Stimulated activated CD4-positive, alpha-beta T cell treated with anti-CD3 and anti-CD28 coated beads, Interleukin-12 subunit alpha, Interleukin-12 subunit beta, amount 100 ng/mL, for 24 hours (primary cell): ENCODE measurements at places on chromosomes 7 and 10.

DNA sequence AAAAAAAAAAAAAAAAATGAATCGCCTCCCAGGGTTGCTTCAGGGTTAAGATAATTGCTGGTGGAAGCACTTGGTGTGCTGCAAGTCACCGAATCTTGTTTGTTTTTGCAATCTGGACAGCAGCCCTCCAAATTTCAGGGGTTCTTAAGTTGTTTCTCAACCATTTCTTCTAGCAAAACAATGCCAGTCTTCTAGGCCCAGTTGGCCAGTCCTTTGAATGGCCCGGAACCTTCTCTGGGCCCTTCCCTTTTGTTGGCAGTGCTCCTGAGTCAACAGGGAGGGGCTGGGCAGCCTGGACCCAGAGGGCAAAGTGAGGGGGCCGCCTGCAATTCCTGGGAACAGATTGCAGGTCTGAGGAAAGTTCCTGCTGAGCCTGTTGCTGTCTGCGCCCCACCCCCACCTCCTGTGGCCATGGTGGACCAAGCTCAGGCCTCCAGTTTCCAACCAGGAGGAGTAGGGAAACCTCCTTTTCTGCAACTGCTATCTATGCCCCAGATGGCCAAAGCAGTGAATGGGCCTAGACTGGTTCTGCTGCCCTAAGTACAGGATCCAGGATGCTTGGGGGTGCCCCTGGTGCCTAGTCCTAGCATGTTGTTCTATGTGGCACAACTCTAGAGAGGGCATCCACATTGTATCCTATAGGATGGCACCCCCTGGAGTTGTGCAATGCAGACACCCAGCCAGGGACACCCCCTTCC, 31.4 kb upstream of the PDCD4 start:
- DNase-seq, result no peak

GRCh38 chr10:17650416-17650815, 6.5 kb downstream of the STAM start:
- DNase-seq, result no peak

DNA sequence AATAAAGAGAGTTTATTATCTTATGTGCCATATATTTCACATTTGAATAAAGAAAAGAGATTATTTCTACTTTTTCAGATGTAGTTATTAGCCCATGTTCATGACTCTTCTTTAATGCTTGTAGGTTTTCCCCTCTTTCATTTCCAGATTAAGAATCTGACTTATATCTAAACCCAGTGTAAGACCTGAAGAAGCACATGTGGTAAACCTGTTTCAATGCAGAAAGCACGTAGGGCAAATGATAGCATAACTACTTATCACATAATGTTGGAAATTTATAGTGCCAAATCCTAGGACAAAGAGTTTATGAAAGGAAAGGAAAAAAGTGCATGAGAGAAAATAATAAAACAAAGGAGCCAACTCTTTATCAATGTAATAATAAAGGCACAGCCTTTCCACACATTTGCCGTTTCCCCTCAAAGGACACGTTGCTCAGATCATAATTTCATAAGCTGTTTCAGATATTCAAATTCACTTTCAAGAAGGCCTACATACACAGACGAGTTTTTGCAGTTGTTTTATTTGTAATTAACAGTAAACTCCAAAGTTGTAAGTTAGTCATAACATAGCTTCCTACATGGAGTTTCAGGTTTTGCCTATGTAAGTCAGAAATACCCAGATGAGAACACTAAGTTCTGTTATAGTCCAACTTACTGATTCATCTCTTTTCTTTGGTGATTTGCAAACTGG, 88.8 kb upstream of the MDFIC start:
- no peak for DNase-seq

DNA sequence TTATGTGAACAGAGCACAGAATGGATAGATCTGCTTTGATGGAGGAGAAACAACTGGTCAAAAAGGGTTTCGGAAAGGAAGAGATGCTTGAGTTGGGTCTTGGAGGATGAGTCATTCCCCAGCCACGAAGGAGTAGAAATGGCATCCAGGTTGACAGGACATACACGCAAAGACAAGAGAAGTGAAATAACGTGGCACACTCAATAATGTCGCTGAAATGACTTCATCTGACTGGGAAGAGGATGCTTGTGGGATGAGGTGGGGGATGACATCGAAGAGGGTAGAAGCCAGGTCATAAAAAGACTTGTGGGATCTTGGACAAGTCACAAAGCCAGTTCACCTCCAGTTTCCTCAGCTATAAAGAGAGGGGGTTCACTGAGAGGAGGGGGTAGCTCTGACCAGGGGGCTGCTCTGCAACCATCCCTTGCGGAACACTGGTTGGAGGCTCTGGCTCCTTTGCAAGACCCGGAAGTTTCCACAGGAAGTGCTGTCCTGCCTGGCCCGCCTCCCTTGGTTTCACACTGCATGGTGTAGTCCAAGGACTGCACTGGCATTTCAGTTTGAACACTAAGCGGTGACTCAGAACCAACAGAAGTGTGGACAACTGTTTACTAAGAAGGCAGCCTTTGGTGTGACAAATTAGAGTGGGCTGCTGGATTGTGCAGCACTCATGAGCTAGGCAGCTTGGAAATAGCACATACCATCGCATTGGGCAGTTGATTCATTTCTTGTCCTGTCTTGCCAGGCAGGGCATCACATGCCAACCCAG, 189.9 kb upstream of the ADO start:
- no peak for DNase-seq

- no peak for DNase-seq
Observed at GRCh38 chr7:17185690-17186070, 112.8 kb upstream of the AHR start.

DNA sequence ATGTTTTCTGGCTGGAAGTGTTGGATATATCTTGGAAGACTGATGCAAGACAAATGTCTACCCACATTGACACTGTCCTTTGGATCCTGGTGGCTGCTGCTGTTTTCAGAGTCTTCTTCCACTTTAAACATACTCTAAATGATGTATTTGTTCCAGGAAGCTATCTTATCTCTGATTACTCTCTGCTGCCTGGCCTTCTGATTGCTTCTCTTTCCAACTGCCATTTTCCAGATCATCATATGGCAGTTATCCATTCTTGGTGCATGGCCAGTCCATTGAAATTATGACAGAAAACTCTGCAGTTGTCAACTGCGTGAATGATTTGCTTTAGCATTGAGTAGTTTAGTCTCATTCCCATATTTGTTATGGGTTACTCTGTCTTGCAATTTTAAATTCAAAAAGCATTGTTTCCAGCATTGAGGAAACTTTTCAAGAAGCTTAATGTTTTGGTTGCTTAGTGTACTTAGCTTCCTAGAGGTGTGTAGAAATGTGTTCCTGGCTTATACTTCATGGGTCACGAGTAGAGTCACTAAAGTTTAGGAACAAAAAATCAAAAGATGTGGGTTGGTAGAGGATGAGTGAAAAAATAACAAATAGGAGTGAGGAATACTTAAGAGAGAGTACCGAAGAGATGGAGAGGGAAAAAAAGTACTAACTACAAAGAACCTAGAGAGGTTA, 268.3 kb upstream of the MTPN start:
- no peak for DNase-seq

DNA sequence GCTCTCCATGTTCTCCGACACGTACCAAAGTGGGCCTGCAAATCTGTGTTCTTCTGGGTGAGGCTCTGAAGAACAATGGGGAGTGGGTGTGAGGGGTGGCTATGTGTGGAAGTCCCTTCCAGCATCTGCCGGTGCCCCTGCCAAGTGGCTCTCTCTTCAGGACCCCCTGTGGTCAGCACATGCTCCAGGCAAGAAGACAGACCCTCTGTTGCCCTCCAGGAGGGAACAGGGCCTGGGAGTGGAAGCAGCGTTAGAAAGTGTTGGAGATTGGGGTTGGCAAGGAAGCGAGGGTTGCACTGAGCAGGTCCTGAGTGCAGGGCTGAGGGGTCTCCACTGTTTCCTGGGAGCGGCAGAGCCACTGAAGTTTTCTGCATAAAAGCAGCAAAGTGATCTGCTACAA, 60.5 kb downstream of the EMX2 start:
- DNase-seq, result no peak

DNA sequence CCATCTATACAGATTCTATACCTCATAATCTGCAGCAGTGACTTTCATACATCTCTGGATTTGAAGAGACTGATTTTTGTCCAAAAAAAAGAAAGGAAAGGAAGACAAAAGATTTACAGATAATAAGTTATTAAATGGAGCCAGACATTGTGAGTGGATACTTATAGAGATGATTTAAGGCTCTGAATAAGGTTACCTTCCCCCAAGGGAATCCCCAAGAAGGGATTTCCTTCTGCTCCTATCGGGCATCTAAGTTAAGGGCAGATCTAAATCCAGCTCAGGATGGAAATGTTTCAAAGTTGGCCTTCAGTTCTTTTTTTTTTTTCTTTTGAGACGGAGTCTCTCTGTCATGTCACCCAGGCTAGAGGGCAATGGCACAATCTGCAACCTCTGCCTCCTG, 97.6 kb downstream of the ST8SIA6 start:
- no peak for DNase-seq

DNA sequence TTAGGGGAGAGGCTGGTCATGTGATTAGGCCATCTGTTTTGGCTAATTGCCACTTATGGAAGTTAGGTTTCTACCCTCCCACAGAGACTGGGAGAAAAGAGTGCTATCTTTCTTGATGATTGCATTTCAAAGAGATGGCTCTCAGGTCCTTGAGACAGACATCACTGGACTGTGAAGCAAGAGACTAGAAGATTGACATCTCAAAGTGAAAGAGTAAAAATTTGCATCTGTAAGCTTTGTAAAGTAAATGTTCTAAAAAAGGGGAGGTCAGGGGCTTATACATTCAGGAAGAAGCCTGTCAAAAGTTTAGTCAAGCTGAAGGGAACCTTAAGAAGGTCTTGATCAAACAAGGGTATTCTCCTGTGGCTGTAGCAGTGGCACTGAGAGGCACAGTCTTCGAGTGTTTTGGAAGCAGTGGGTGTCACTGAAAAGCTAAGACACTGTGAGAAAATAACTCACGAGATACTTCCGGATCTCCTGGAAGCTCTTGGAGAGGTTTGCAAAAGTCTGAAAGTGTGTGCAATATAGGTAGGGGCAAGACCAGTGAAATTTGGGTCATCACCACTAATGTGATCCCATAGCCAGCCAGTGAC, 342.1 kb downstream of the PHF14 start:
- DNase-seq, result no peak
